ENCODE measurements at places on chromosomes 12 and 14.

- no peak for DNase-seq
Observed at GRCh38 chr14:22561661-22562579, 27.1 kb downstream of the DAD1 start.

DNA sequence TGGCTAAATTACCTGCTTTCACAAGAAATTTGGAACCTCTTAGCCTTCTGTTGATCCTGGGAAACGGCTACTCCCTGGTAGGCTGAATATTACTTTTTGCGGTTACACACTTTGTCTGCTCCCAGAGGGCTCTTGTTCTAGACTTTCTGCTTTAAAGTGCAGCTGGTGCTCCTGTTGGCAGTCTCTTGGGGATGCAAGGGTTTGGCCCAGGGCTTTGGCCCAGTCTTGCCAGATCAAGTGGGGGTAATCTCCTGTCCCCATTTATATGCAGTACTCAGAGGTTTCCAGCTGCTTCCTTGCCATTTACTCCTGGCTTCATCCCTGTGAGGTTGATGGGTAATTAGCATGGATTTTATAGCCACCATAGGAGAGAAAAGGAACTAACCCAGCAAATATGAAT is 558.2 kb upstream of the MIS18BP1 start:
- DNase-seq, result no peak

GRCh38 chr12:124747426-124748161 is 116.1 kb downstream of the SCARB1 start:
- peak; percentile 99 for DNase-seq

- no peak for DNase-seq
Observed at GRCh38 chr14:70203686-70204085, 14.9 kb upstream of the SLC8A3 start.

- DNase-seq, result no peak
Observed at GRCh38 chr12:112738531-112738930, 53.0 kb upstream of the RPH3A start.
